Liver (tissue), 10 donors: ENCODE measurements at places on chromosomes 2 and 18.
A peak's percentile ranks its signal among the peaks of the same experiment; 100 is the strongest.

GRCh38 chr2:4992226-4992625, 700.0 kb upstream of the SOX11 start:
- no peaks in the 10 kb centered on the region for H3K36me3 ChIP-seq
- H3K4me3 ChIP-seq, result no peak overlapping the region
- H3K4me1 ChIP-seq, result no peaks in the 10 kb centered on the region
- no peak for DNase-seq

- H3K36me3 ChIP-seq, result no peaks in the 10 kb centered on the region
- no peak for DNase-seq
- H3K27ac ChIP-seq, result no peak overlapping the region
- H3K27me3 ChIP-seq, result no peaks in the 10 kb centered on the region
- H3K4me3 ChIP-seq, result no peak overlapping the region
- H3K4me1 ChIP-seq, result no peaks in the 10 kb centered on the region
Observed at GRCh38 chr2:80292474-80292873, 12.1 kb downstream of the LRRTM1 start.

DNA sequence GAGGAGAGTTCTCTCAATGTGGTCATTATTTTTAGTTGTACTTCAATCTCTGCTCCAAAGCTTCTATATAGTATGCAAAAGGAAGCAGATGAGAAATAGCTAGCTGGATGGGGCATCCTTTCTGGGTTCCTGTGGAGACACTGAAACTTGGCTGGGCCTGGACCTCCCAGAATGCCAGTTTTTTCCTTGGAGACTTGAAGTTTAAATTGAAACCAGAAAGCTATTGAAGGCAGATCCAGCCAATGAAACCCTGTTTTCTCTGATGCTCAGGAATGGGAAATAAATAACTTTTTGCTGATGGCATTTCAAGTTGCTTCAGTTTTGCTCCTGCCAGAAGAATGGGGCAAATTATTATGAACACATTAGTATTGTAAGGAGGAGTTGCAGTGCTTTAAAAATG, 2.9 kb downstream of the SETBP1 start:
- no peak overlapping the region for H3K4me3 ChIP-seq
- no peaks in the 10 kb centered on the region for H3K27me3 ChIP-seq
- H3K4me1 ChIP-seq, result peaks cover 11% of the 10 kb centered on the region
- no peak overlapping the region for H3K27ac ChIP-seq

DNA sequence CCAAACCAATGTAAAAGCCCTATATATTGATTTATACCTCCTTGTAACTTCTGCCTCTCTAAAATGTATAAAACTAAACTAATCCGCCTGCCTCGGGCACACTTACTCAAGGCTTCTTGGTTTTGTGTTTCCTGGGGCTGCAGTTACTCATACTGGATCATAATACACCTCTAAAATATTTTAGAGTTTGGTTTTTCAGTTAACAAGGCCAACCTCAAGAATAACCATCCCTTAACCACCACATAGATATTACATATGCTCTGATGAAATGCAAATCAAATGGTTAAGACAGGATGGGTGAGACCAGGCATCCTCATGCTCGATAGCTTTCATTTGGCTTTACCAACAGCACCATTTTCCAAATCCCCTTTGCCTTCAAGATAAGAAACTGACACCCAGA, 46.4 kb downstream of the UXS1 start:
- no peak overlapping the region for H3K4me3 ChIP-seq
- H3K36me3 ChIP-seq, result no peaks in the 10 kb centered on the region
- H3K27ac ChIP-seq, result no peak overlapping the region
- no peaks in the 10 kb centered on the region for H3K27me3 ChIP-seq

GRCh38 chr2:151459358-151459757, 49.7 kb downstream of the RIF1 start:
- no peak for DNase-seq
- no peaks in the 10 kb centered on the region for H3K27me3 ChIP-seq
- no peak overlapping the region for H3K4me3 ChIP-seq

DNA sequence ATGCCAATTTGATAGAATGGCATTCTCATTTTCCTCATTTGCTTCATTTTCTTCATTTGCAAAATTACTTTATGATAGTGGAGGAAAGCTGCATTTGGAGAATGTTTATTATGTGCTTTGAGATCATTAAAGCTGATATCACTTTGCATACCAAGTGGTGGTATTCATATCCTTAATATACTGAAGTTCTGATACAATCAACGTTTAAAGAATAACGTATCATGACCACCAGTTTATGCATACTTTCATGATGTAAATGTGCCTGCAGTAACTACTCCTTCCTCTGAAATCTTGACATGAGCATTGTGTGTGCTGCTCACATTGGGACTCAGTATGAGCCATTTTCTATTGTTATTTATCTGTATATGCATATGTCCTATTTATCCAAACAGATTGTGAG, 302.1 kb downstream of the ARHGAP15 start:
- H3K27me3 ChIP-seq, result no peaks in the 10 kb centered on the region
- H3K27ac ChIP-seq, result no peak overlapping the region
- DNase-seq, result no peak

GRCh38 chr2:193885419-193885818, 1690.7 kb upstream of the TMEFF2 start:
- H3K36me3 ChIP-seq, result no peaks in the 10 kb centered on the region
- no peaks in the 10 kb centered on the region for H3K4me1 ChIP-seq
- no peak for DNase-seq
- no peak overlapping the region for H3K27ac ChIP-seq

DNA sequence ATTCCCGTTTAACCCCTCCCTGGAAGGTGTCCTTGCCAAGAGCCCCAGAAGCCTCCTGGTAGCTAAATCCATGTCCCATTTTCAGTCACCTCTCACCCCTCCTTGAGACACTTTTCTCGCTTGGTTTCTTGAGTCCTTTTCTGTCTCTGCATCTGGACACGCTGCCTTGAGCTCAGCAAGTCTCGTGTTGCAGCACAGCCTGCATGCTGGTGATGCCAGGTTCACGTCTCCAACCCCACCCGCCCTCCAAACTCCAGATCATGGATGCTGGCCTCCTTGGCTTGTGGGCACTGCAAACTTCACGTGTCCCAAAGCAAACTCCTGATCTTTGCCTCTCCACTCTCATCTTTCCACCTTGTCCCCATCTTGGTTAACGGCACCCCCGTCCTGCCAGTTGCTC, 39.3 kb downstream of the CENPO start:
- DNase-seq, result no peak
- H3K4me3 ChIP-seq, result no peak overlapping the region
- H3K4me1 ChIP-seq, result peaks cover 2% of the 10 kb centered on the region

DNA sequence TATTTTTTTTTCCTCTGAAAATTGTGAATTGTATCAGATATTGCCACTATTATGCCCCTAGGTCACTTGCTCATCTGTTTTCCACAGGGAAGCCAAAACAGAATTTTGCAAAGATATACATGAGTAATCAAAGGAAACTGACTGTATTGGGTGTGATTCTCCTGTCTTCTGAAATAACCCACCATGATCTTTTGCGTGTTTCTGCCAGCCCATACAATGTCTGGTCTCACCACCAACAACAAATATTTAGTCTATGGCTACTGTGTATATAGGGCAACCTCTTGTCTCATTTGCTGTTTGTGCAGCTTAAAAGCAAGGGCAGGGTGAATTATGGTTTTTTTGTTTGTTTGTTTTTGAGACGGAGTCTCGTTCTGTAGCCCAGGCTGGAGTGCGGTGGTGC, 26.5 kb downstream of the EPAS1 start:
- no peaks in the 10 kb centered on the region for H3K36me3 ChIP-seq
- H3K27ac ChIP-seq, result peak overlapping the region; percentile 93
- no peak overlapping the region for H3K4me3 ChIP-seq

- no peak for DNase-seq
- no peaks in the 10 kb centered on the region for H3K36me3 ChIP-seq
- H3K27me3 ChIP-seq, result no peaks in the 10 kb centered on the region
- H3K4me1 ChIP-seq, result no peaks in the 10 kb centered on the region
Observed at GRCh38 chr2:49028101-49028500, 126.2 kb downstream of the FSHR start.

- no peaks in the 10 kb centered on the region for H3K27me3 ChIP-seq
- no peak for DNase-seq
- H3K27ac ChIP-seq, result no peak overlapping the region
- H3K4me3 ChIP-seq, result no peak overlapping the region
- no peaks in the 10 kb centered on the region for H3K36me3 ChIP-seq
Observed at GRCh38 chr18:23265682-23266399, 130.6 kb downstream of the CABLES1 start.

GRCh38 chr2:102166189-102166845, 20.5 kb upstream of the IL1RL2 start:
- H3K36me3 ChIP-seq, result peaks cover 25% of the 10 kb centered on the region
- H3K4me1 ChIP-seq, result no peaks in the 10 kb centered on the region

DNA sequence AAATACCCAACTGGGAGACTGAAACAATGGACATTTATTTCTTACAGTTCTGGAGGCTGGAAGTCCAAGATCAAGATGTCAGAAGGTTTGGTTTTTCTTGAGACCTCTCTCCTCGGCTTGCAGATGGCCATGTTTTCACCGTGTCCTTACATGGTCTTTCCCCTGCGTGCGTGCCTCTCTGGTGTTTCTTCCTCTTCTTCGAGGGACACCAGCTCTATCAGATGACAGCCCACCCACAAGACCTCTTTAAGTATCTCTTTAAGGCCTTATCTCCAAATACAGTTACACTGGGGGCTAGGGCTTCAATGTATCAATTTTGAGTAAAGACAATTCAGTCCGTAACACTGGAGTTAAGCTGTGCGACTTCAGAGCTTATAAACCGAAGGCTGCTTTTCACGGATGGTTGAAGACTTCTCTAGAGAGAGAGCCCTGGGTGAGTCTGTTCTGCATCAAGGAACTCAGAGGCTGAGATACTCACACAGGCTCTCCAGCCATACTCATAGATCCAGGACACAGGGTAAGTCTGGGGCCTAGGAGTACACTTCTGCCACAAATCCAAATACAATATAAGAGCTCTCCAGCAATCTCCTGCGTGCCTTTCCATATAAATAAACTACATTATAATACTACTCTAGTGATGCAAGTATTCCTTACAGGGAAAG, 339.9 kb upstream of the PKDCC start:
- no peaks in the 10 kb centered on the region for H3K4me1 ChIP-seq
- no peak overlapping the region for H3K4me3 ChIP-seq
- DNase-seq, result no peak
- H3K27ac ChIP-seq, result no peak overlapping the region
